ENCODE measurements at places on chromosomes 6 and 20.

GRCh38 chr20:64006902-64007301 is 26.0 kb downstream of the PRPF6 start:
- DNase-seq = no peak

GRCh38 chr6:144657691-144658090 is 372.6 kb downstream of the UTRN start:
- no peak for DNase-seq

GRCh38 chr6:22332711-22333110 is 35.9 kb upstream of the PRL start:
- DNase-seq = no peak

DNA sequence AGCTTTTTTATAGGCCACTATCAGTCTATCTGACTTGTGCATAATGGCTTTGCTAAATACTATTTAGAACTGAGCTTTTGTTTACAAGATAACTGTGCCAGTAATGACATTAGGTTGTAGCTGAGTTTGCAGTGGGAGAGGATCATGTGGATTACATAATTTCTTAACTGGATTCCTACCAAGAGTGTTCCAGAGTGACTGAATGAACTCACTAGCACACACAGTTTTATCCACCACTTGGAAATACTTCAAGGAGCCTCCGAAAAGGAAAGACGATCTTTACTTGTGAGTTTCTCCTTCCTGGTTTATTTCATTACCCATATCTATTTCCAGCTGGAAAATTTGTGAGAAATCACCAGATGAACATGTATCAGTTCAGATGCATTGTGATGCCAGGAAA is 10.9 kb upstream of the SYNE1 start:
- DNase-seq = no peak

GRCh38 chr6:3176562-3177355 is 19.4 kb upstream of the TUBB2A start:
- DNase-seq = no peak

- no peak for DNase-seq
Measured at GRCh38 chr6:114284281-114284680, 58.5 kb downstream of the HS3ST5 start.

DNA sequence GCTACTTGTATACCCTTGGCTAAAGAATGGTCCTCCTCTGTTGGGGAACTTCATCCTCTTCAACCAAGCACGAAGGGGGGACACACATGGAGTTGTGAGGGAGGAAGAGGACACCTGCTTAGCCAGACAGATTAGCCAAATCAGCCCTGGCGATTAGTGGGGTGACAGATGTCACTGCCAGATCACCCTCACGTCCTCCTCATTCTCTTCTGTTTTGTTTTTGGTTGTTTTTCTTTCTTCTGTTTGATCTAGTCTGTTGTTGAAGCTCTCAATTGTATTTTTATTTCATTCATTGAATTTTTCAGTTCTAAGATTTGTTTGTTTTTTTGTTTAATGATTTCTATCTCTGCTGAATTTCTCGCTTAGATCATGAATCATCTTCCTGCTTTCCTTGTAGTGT is 27.5 kb upstream of the NKX2-4 start:
- DNase-seq = no peak

DNA sequence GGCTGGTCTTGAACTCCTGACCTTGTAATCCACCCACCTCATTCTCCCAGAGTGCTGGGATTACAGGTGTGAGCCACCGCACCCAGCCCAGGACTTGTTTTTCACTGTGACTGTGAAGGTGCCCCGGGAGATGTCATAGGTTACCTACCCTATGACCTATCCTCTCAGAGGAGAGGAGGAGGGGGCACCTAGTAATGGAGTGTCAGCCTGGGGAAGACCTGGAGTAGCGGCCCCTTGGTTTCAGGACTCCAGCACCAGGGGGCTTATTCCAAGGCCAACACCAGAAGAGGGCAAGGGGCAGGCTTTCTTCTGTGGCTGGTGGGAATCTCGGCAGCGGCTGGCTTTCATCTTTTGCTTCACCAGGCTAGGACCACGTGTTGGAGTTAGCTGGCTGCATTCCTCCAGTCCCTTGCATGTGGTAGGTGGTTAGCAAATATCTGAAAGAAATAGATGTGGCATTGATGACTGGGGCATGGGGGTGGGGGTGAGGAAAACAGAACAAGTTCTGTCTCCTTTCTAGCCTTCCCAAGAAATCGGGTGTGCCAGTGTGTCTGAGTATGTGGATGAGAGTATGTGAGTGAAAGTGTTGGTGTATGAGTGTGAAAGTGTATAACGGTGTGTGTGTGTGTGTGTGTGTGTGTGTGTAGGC is 7.9 kb upstream of the ITPR3 start:
- no peak for DNase-seq

DNA sequence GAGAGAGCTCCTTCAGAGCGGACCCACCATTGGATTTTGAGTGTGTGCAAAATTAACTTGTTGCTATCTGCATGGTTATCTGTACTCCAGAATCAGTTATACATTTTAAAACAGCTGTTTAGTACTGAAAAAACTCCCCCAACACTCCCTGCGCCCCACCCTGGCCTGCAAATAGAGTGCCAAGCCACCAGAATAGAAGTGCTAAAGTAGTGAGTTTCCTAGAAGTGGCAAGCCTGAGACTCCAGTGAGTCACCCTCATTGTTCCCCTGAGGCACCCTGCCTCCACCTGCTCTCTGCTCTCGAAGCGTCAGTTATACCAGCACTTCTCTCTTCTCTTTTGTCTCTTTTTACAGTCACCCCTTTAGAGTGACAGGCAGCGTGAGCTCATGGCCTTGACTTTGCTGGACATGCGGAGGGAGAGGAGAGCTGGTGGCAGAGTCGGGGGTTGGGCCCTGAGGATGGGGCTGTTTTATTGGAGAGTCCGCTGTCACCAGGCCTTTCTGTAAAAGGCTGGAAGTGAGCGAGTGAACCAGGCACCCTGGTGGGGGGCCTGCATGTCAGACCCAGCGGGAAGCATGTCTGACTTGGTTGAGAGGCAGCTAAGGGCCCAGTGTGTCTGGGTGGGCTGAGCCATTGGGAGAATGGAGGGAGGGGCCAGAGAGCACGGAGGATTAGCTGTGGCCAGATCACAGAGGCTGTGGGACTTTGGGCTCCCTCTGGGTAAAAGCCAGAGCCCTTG is 10.4 kb downstream of the IGF2R start:
- peak; percentile 74 for DNase-seq

GRCh38 chr6:36858407-36858981 is 16.1 kb downstream of the PPIL1 start:
- DNase-seq = no peak

- no peak for DNase-seq
Measured at GRCh38 chr6:31423550-31423949, 20.2 kb downstream of the MICA start.

GRCh38 chr20:22554391-22554790 is 30.0 kb downstream of the FOXA2 start:
- no peak for DNase-seq

DNA sequence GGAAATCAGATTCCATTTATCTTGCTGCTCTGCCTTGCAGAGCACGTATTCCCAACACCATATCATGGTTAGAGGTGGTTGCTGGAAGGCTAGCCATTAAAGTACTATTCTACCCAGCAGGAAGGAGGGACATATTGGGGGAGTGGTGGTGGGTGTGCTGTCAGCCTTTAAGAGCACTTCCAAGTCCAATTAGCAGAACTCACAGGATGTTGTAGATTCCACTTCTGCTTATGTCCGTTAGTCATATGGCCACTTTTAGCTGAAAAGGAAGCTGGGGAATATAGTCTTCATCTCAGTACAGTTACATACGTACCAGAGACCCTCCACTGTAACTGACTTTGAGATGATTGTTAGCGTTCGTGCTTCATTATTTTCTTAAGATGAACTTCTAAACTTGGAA is 94.4 kb downstream of the SAMD3 start:
- no peak for DNase-seq

- DNase-seq = no peak
Measured at GRCh38 chr20:23702021-23702420, 13.2 kb upstream of the CST4 start.

- no peak for DNase-seq
Measured at GRCh38 chr6:68677058-68677457, 42.0 kb downstream of the ADGRB3 start.

DNA sequence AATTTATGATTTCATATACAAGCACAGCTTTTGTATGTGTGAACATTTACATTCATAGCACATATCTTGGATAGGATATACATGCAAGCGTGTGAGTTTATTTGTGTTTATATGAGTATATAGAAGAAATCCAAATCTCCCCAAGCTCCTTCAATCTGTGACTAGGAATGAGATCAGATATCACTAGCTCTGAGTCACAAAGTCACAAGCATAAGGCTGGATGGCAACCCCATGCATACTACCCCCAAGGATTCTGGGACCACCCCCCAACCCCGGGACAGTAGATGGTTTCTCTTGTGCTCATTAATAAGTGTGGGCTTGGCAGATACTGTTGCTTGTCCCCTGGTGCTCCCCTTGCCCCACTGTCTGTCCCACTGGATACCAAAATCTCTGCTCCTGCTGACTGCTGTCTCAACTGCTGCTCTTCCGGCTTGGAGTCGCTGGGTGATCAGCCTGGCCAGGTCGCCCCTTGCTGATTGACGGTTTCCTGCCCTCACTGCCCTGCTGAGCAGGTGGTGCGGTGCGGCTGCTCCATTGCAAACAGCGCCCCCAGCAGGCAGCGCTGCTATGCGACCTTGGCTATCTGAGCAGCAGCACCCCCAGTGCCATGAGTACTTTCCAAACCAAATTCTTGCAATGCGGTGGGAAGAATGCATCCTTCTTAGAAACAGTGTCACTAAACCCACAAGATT is 279.4 kb downstream of the CD83 start:
- no peak for DNase-seq

GRCh38 chr20:63567386-63568169 is 6.5 kb downstream of the HELZ2 start:
- no peak for DNase-seq

GRCh38 chr6:17473554-17473953 is 80.2 kb downstream of the CAP2 start:
- peak; percentile 75 for DNase-seq
